Bronchial epithelial cell (primary cell): ENCODE measurements at places on chromosomes 1 and 21. TPM values are rescaled to one million over a fixed set of nuclear protein-coding genes. Genes with fewer than 3 reads are reported as not detected.
A peak's percentile ranks its signal among the peaks of the same experiment; 100 is the strongest.

CDC42BPA gene
- 25.8 and 43.8 TPM in 2 replicates for total RNA-seq

RGS2 gene
- 29.5 and 79.9 TPM in 2 replicates for total RNA-seq

EPHX1 gene
- 3.9 and 22.1 TPM in 2 replicates for total RNA-seq

KRTAP13-2 gene
- total RNA-seq, result not detected in 2 replicates

DNA sequence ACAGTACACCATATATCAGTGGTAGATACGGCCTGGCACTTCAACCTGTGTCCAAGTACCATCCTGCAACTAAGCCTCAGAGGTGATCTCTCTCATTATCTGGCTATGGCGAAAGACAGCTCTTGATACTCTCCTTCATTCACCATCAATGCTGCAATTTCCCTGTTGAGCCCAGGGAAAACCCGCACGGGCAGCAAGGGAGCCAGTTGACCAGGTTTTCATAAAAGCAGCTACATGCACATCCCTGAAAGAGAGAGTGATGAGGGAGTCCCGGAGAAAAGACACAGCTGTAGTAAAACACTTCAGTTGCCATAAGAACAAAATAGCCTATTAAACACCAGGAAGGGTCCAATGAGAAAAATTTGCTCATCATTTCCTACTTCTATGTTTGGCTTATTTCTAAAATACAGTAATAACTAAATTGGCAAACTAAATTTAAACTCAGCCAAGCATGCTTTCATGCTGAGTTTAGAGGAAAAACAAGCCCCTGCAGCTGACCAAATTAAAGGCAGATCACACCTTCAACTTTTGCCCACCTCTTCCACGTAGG is 68.3 kb downstream of the CAPZB start:
- DNase-seq, result no peak

- DNase-seq, result peak; percentile 84
These were observed 67.9 kb upstream of the EFHD2 start for GRCh38 chr1:15341634-15342407.

DNA sequence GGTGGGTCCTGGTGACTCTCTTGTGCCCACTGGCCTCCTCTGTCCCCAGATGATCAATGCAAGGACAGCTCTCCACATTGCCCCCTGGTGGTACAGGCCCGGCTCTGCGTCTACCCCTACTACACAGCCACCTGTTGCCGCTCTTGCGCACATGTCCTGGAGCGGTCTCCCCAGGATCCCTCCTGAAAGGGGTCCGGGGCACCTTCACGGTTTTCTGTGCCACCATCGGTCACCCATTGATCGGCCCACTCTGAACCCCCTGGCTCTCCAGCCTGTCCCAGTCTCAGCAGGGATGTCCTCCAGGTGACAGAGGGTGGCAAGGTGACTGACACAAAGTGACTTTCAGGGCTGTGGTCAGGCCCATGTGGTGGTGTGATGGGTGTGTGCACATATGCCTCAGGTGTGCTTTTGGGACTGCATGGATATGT is 10.8 kb downstream of the ADAMTSL4 start:
- DNase-seq, result no peak

DNA sequence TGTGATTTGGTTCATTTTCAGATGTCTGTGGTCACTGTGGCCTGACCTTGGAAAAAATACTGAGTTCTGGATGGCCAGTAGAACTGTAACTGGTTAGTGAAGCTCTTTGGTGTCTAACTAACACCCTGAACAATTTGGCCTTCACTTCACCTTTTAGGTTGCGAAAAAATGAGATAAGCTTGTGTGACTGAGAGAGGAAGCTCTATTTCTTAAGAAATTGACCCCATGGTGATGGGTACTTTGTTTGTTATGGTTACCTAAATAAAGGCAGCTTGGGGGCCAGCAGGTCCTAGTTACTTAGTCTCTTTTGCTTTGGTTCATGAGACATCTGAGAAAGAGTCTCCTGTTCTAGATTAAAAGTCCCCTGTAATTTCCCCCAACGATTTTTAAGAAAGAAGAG is 181.6 kb downstream of the ZNF326 start:
- peak; percentile 77 for DNase-seq
